ENCODE measurements at places on chromosomes 3 and 15. TPM values are rescaled to one million over a fixed set of nuclear protein-coding genes. Genes with fewer than 3 reads are reported as not detected.

The GTPBP8 gene
- total RNA-seq: 26.7 TPM

The SLC51A gene
- total RNA-seq: not detected

The XCR1 gene
- not detected for total RNA-seq

The GOLGA8T gene
- 0.47 TPM for total RNA-seq

The PLA2G4F gene
- not detected for total RNA-seq

The TNFSF10 gene
- not detected for total RNA-seq

The PPP1R14D gene
- not detected for total RNA-seq

The KBTBD12 gene
- not detected for total RNA-seq

The POC1A gene
- 30.1 TPM for total RNA-seq

The NR2E3 gene
- total RNA-seq: not detected

The SI gene
- total RNA-seq: not detected

The TNFAIP8L3 gene
- total RNA-seq: not detected

The STRC gene
- total RNA-seq: 0.19 TPM

The RTP3 gene
- not detected for total RNA-seq

GRCh38 chr15:27671819-27672437, 427.2 kb downstream of the OCA2 start:
- no peak for DNase-seq

GRCh38 chr3:85161544-85161943, 202.8 kb downstream of the CADM2 start:
- DNase-seq: no peak

- DNase-seq: no peak
These were observed 35.2 kb downstream of the IFT122 start for GRCh38 chr3:129474984-129475804.

GRCh38 chr3:183317886-183318865, 65.1 kb downstream of the B3GNT5 start:
- no peak for DNase-seq

DNA sequence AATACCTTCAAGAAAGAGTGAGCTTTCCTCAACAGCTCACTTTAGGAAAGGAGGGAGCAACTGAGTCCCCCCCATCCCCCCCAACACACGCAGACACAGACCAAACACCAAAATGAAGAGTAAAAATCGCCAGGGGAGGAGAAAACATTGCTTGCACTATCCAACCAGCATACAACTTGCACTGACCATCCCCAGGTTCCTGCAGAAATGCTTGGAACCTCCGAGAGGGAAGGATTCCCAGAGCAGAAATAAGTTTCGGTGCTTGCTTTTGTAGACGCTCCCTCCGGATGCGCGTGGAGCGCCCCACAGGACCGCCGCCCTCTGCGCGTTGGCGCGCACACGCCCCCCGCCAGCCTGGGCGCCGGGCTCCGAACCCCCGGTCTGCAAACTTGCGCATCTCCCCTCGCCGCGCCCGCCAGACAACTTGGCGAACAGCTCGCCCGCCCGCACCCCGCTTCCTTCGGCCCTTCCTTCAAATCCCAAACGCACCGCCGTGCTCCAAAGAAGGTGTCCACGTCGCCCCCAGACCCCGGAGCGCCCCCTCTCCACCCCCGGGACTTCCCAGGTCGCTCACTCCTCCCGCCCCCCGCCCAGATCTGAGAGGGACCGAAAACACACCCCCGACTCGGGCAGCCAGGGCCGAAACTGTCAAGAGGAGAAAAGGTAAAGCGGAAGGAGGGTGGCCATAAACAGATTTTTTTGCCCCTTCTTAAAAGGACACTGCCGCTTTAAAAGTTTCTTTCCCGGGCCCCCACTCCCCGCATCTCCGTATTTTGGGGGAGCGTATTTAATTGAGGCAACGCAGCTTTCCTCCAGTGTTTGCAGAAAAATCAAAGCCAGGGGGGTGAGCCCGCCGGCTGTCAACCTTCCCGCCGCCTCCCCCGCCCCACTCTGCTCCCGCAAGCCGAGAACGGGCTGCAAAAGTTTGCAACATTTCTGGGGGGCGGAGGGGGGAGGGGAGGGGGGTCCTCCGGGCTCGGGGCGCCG, 859 bp downstream of the RORA start:
- DNase-seq: peak; percentile 13

DNA sequence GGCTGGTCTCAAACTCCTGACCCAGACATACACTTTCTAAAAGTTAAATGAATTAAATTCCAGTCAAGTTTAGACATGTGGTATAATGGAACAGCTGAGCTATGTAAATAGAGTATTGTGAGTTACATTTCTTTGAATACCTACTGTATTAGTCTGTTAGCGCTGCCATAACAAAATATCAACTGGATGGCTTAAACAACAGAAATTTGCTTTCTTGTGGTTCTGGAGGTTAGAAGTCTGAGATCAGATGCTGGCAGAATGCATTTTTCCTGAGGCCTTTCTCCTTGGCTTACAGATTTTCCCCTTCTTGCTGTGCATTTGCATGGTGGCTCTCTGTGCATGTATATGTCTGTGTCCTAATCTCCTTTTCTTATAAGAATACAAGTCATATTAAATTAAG, 101.5 kb upstream of the TGFBR2 start:
- DNase-seq: no peak

GRCh38 chr3:159775372-159775961, 213.2 kb upstream of the IL12A start:
- no peak for DNase-seq

DNA sequence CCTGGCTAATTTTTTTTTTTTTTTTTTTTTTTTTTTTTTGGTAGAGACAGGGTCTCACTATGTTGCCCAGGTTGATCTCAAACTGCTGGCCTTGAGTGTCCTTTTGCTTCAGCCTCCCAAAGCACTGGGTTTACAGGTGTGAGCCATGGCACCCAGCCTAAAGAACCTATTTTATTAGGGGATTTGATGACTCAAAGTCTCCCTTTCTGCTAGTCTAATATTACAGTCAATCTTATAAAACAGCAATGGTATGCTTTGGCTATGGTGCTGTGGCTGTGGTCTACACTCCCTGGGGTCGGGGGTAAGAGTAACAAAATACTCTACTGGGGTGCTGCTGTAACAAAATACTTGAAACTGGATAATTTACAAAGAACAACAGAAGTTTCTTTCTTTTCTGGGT, 44.8 kb downstream of the ZNF589 start:
- DNase-seq: no peak

DNA sequence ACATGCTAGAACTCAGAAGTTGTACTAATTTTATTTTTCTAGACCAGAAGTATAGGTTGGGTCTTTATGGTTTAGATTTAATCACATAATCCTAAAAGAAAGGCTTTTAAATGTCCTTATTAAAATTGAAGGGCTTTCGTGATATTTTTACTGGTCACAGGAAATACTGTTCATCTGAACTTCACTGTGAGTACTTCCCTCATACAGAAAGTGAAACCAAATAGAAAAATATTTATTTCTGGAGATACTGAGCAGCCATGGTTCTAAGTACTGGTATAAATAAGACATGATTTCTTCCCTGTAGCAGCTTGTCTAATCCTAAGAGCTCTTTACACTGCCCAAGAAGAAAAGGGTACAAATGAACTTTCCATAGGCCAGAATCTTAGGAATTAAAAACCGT, 2.0 kb downstream of the SNRK start:
- no peak for DNase-seq

DNA sequence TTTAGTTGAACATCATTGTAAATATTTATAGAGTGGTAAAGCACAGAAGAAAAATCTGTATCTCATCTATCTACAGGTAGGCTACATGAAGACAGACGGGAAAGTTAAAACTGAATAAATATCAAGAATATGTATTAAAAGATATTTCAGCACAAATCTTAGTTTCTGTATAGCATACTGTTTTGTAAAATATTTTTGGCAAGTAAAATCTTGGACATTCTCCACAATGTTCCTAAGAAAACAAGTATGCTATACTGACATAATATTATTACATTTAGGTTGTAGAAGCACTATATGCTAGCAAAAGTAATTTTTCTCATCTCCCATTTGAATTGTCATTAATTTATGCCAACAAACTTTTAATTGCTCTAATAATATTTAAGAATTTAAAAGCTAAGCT, 326.4 kb upstream of the ARL6 start:
- no peak for DNase-seq

DNA sequence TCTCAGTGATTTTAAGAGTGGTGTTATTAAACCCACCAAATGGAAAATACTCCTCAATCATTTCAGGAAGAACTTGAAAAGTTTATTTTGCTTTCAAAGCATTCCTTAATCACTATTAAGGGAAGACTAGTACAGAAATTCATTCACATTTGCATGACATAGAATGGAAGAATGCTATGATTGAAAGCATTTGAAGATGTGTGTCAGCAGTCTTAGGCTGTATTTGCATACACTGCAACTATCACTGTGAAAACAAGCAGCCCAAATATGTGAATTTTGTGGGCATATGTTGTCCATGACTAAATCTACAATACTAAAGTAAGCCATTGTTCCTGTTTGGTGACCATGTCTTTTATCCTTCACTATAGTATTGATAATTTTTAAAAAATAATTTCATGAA, 95.8 kb downstream of the CNTN3 start:
- no peak for DNase-seq

GRCh38 chr3:63624941-63625560, 27.4 kb upstream of the SNTN start:
- no peak for DNase-seq

DNA sequence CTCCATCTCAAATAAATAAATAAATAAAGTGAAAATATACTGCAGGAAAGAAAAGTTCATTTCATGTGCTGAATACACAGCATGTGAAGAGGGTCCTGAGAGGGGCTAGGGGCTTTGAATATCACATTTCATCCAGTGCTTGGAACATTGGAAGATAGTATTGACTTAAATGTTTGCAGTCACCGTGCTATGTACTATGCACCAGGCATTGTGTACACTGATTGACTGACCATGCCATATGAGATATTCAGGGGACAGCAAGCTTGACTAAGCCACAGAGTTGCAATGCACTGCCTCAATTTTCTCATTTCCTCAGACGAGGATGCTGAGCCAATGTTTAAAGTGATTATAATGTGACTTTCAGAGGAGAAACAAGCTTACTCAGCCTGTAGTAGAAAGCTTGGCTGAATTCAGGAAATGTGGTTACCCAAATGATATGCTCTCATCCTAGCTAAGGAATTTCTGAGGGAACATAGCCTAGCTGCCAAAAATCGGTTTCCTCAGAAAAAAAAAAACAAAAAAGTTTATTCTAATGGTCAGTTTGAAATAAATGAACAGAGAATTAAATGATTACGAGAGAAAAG, 557.9 kb downstream of the FGF12 start:
- DNase-seq: no peak
